ENCODE measurements at places on chromosomes 3 and 15. TPM values are rescaled to one million over a fixed set of nuclear protein-coding genes. Genes with fewer than 3 reads are reported as not detected.

IL20RB gene
- total RNA-seq: 0.52 TPM

NEK10 gene
- total RNA-seq: 0.78 TPM

APOD gene
- 343 TPM for total RNA-seq

DNA sequence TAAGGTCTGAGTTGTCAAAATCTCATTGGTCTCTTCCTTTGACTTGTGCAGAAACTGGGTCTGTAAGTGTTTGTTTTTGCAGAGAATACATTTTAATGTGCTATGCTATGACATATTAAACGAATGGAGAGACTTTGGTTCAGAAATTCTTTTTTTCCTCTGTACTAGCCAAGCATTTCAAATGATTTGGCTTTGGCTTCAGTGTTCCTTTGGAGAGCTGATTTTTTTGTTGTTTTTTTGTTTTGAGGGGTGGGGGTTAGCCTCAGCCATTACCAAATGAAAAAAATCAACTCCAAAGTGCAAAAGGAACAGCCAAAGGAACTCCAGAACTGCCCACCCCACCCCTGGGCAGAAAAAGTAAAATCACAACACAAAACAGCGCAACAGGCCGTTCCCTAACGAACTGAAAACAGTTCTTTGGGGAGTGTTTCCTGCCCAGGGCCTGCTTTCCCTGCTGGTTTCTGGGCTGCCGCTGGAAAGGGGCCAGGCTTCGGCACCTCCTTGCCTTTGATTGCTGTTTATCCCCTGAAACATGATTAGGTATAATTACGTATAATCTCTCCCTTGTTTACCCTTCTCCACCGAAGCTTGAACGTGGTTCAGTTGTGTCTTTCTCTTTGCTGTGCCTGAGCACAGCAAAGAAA lies 57.6 kb upstream of the NEO1 start:
- DNase-seq: peak; percentile 11

- no peak for DNase-seq
Measured at GRCh38 chr3:57999417-58000115, 8.7 kb upstream of the FLNB start.

DNA sequence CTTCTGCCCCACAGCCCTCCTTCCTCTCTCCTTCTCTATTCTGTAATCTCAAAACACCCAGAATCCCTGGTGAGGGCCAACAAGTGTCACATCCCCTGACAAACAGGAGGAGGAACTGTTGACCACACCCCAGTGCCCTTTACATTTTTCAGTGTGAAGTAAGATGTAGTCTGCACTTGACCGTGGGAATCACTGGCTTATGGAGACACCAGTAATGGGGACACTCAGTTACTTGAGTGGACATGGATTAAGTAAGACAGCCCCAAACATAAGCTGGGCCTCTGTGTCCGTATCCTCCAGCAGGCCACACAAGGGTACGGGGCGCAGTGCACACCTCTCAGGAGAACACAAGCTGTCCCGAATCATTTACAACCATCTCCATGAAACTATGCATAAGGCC lies 28.4 kb upstream of the LIMD1 start:
- no peak for DNase-seq

GRCh38 chr3:126061301-126062032 lies 22.5 kb downstream of the SLC41A3 start:
- DNase-seq: no peak

GRCh38 chr15:61318301-61318700 lies 89.2 kb upstream of the RORA start:
- DNase-seq: peak; percentile 45

DNA sequence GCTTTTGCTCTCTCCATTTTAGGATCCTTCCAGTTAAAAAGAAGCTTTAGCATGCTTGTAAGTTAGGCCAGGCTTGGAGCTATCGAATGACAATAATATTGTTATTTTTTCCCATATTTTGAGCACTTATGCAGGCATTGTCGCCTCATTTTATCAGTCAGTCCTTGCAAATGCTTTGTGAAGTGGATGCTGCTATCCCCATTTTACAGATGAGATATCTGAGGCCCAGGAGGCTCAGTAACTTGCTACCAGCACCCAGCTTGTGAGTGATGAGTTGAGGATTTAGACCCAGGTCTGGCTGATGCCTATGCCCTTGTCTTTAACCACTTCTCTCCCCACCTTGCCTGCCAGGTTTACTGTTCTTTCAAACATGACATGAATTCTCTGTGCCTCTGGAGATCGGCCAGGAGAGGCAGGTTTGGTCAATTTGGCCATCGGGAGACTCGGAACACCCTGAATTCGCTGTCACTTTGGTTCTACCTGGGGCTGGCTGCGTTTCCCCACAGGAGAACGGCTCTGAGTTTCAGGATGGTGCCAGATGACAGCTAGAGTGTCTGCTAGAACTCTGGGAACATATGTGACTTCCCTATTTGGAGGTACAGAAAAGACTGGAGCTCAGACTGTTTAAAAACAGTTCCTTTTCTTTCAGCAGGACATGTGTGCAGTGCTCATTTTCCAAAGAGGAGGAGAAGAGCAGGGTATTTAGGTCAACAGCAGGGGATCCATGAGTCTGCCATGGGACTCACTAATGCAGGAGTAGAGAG lies 25.5 kb upstream of the ZNF710 start:
- no peak for DNase-seq

GRCh38 chr15:92906020-92906419 lies 5.9 kb downstream of the CHD2 start:
- no peak for DNase-seq

DNA sequence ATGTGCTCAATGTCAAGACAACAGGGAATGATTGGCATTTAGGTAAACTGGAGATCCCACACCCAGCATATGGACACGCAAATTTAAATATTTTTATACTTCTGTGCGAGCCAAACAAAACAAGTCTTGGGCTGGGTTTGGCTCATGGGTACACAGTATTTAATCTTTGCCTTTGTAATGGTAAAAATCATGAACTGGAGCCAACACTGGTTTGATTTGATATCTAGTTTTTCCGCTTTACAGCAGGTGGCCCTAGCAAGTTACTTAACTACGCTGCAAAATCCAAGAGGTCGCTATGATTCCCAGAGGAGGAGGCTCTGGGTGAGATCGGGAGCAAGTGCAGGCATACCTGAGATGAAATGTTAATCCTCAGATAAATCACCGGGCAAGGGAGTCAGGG lies 207.9 kb upstream of the SATB1 start:
- DNase-seq: no peak

- DNase-seq: peak; percentile 82
Measured at GRCh38 chr3:45182915-45183871, 37.0 kb upstream of the CDCP1 start.
